ENCODE measurements at places on chromosomes 7 and 10. TPM values are rescaled to one million over a fixed set of nuclear protein-coding genes. Genes with fewer than 3 reads are reported as not detected.

GIMAP7 gene
- total RNA-seq = 2.7 TPM

OR13A1 gene
- total RNA-seq = 0.32 TPM

MMD2 gene
- total RNA-seq = not detected

DNA sequence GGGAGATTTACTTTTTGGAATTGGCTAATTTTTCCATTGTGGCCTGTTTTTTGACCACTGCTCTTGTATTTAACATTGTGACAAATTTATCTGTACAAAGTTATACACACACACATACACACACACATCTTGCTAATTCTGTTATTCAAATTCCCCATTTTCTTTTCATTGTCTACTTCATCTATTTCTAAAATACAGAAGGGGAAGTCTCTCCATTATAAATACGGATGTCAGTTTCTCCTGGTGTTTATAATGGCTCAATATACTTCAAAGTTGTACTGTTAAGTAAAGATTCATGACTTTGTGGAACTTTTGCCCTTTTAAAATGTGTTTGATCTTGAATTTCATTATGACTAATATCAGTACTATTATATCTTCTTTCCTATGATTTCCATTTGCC lies 81.0 kb downstream of the CNOT4 start:
- no peak for ATAC-seq

THSD7A gene
- total RNA-seq = 1.00 TPM

TMEM176A gene
- total RNA-seq = 2.6 TPM

GRCh38 chr10:70007116-70007820 lies 45.4 kb upstream of the MACROH2A2 start:
- no peak for ATAC-seq

DNA sequence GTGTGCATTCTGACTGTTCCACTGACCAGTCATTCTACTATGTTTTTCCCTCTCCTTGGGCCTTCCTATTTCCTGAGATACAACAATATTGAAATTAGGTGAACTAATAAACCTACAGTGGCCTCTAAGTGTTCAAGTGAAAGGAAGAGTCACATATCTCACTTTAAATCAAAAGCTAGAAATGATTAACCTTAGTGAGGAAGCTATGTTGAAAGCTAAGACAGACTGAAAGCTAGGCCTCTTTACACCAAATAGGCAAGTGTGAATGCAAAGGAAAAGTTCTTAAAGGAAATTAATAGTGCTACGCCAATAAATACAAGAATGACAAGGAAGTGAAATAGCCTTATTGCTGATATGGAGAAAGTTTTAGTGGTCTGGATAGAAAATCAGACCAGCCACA lies 5.7 kb upstream of the DYNC1I1 start:
- no peak for ATAC-seq

DNA sequence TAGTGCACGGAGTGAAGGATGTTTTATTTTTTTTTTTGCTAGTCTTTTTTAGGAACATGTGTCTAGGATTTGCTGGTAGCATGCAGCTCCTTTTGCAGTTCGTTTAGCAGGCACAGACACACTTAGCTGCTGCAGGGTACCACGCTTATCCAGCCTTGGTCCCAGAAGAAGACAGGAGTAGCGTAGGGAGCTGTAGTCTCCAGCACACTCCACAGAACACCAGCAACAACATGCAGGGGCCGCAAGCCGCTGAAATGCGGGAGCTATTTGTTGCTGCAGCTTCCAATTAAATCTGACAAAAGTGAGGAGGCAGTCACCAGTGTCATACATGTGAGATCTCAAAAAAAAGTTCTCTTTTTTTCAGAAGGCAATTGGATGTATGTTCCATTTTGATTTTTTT lies 486.2 kb upstream of the KLF6 start:
- no peak for ATAC-seq

GRCh38 chr7:151107882-151108281 lies 21.6 kb downstream of the AGAP3 start:
- ATAC-seq = no peak

H2BK1 gene
- total RNA-seq = not detected

DNA sequence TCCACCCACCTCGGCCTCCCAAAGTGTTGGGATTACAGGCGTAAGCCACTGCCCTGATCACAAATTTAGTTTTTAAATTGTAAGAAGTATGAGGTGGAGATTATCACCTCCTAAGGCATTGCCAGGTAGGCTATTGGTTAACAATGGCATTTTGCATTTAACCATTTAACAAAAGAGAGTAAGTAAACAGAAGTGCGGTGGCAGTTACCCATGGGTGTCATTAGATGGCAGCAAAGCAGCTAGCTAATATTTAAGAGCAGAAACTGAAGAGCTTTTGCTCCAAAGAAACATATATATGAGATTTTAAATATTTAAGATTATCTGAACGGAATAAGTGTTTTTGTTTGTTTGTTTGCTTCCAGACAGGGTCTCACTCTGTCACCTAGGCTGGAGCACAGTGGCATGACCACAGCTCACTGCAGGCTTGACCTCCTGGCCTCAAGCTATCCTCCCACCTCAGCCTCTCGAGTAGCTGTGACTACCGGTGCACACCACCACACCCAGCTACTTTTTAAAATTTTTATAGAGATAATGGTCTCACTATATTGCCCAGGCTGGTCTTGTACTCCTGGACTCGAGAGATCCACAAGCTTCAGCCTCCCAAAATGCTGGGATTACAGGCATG lies 325.5 kb upstream of the C7orf33 start:
- no peak for ATAC-seq

SUN3 gene
- total RNA-seq = not detected

DNA sequence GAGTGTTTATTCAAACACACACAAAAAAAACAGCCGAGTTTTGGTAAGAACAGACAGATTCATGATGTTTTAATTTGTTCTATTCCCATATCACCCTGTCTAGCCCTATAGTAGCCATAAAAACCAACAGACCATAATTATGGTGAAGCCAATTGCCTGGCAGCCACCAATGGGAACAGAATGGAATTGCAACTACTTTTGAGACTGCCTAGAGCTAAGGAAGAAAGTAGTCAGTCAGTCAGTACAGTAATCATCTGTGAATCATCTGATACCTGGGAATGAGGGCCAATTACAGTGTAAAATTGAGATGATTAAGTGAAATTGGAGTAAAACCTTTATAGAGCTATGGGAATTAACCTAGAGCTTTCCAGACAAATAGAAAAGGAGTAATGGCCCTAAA lies 952.7 kb upstream of the KCND2 start:
- ATAC-seq = peak; percentile 33

GRCh38 chr7:37289781-37290180 lies 158.9 kb downstream of the ELMO1 start:
- no peak for ATAC-seq

DNA sequence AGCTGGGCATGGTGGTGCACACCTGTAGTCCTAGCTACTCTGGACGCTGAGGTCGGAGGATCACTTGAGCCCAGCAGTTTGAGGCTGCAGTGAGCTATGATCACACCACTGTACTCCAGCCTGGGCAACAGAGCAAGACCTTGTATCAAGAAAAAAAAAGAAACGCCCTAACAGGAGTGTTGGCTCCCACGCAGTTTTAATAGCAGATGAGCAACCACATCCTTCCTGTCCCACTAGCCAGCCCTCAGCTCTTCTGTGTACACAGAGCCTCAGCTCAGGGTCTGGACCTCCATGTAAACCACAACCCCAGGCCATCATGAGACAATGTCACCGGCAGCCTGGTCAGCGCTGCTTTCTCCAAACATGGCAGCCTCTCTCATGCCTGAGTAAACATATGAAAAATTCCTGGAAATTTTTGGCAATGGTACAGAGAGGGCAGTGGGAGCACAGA lies 108.2 kb downstream of the PIP4K2A start:
- peak; percentile 65 for ATAC-seq

GNAI1 gene
- total RNA-seq = 31.5 TPM

DNA sequence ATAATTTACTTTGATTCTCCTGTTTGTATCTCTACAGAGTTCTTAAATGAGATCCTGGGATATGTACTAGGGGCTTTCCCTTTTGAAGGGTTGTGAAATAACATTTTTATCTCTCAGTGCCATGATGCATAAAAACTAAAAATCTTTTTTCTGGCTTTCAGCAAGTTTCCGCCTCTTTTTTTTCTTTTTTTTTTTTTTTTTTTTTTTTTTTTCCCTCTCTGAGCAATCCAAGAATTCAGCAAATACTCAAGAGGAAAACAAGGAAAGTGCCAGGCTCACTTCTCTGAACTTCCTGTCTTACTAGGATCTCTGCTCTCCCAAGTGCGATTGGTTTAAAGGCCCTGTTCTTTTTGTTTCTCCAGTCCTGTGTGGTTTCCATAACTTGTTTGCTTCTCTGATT lies 79.9 kb downstream of the HYCC1 start:
- ATAC-seq = no peak

DNA sequence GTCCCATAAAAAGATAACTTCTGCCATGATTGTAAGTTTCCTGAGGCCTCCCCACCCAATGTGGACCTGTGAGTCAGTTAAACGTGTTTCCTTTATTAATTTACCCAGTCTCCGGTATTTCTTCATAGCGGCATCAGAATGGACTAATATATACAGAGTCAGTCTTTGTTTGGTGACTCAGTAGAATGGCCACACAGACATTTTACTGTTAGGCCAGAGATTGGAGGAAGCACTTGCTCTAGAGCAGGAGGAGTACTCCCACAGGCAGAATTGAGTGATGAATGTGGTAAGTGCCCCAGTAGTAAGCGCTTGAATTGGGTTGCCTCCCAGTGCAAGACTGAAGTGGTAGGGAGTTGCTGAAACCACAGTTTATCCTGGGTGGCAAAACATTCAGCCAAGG lies 149.5 kb upstream of the SMIM30 start:
- ATAC-seq = no peak

- no peak for ATAC-seq
Measured at GRCh38 chr7:42348631-42349030, 111.6 kb upstream of the GLI3 start.

ZNF736 gene
- total RNA-seq = 4.2 TPM

All from esophagus mucosa (tissue), 1 donor.